ENCODE measurements at places on chromosomes 11 and 22. TPM values are rescaled to one million over a fixed set of nuclear protein-coding genes. Genes with fewer than 3 reads are reported as not detected.
A peak's percentile ranks its signal among the peaks of the same experiment; 100 is the strongest.

ATG16L2 gene
- total RNA-seq, result 6.6 TPM

LRRC56 gene
- total RNA-seq, result 0.69 TPM

HMOX1 gene
- 116 TPM for total RNA-seq

CHADL gene
- 0.63 TPM for total RNA-seq

- peaks cover 61% of the 10 kb centered on the region for H3K4me1 ChIP-seq
- H3K36me3 ChIP-seq, result peaks cover 36% of the 10 kb centered on the region
- no peak overlapping the region for H3K4me3 ChIP-seq
- peaks cover 8% of the 10 kb centered on the region for H3K27me3 ChIP-seq
- no peak for DNase-seq
- no peak overlapping the region for H3K27ac ChIP-seq
Observed at GRCh38 chr11:126339073-126339862, 16.2 kb upstream of the ST3GAL4 start.

- H3K27me3 ChIP-seq, result peaks cover 3% of the 10 kb centered on the region
- no peak overlapping the region for H3K27ac ChIP-seq
- no peaks in the 10 kb centered on the region for H3K4me1 ChIP-seq
- H3K4me3 ChIP-seq, result no peak overlapping the region
Observed at GRCh38 chr11:15920856-15921629, 435.3 kb downstream of the SOX6 start.

DNA sequence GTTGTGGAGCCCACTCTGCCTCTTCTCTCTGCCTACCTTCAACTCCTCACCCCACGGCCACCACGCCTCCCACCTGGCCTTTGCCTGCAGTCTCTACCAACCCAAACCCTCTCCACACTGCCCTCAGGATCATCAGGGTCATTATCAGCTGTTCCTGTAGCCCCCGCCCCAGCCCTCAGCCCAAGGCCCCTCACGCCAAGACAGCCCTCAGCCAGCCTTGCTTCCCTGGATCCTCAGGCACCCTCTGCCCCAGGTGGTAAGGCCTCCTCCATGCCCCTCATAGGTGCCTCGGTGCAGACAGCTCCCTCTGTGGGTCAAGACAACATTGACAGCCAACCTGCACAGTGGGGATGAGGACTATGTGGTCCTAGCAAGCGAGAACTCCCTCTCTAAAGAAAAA, 1.7 kb downstream of the SBF1 start:
- peaks cover 38% of the 10 kb centered on the region for H3K4me1 ChIP-seq
- H3K27ac ChIP-seq, result peak overlapping the region; percentile 73
- H3K36me3 ChIP-seq, result no peaks in the 10 kb centered on the region
- H3K4me3 ChIP-seq, result peak overlapping the region; percentile 90
- peaks cover 6% of the 10 kb centered on the region for H3K27me3 ChIP-seq

DNA sequence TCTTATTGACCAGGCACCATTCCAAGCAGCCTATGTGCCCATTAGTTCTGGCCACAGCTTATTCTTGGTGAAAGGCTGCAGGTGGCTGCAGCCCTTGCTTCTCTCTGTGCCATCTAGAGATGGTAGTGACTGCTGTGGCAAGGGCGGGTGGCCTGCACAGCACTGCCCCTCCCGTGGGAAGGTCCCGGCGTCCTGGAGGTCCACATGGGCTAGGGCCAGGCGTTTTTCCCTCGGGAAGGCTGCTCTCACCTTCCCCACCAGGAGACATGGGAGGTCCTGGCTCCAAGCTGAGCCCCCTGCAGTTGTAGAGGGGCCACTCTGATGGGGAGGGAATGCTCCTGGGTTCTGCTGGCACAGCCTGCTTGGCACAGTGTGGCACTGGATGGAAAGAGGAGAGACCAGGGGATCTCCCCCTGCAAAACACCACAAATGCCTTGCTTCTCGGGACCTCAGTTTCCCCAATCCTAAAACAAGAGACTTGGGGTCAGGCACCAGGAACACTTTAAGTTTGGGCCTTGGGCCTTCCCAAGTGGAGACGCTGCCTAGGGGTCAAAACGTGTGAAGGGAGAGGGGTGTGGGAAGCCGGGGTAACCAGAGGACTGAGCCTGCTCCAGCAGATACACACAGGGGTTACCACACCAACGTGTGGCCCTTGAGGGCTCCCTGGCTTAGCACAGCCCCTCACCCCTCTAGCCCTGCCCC, 10.0 kb upstream of the TBC1D22A start:
- peak overlapping the region; percentile 100 for H3K27ac ChIP-seq
- no peak overlapping the region for H3K4me3 ChIP-seq
- peaks cover 45% of the 10 kb centered on the region for H3K4me1 ChIP-seq
- DNase-seq, result no peak
- H3K27me3 ChIP-seq, result peaks cover 3% of the 10 kb centered on the region
- peaks cover 14% of the 10 kb centered on the region for H3K36me3 ChIP-seq

DNA sequence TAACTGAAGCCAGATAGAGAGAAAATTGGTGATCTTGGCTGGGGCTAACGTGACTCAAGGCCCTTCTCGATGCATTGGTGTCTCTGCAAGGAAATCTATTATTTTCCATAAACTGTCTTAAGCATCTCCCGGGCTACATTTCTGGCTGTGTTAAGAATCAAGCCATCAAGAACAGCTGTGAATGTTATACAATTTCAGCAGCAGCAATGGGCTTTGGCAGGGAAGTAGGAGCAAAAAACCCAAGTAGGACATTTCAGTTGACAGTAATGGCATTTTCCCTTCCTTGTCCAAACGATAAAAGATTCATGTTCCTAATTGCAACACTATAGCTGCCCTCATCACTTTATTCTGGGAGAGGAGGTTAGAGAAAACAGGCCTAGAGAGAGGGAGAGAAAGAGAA, 335.0 kb downstream of the CADM1 start:
- H3K27me3 ChIP-seq, result no peaks in the 10 kb centered on the region
- H3K27ac ChIP-seq, result no peak overlapping the region
- H3K4me3 ChIP-seq, result no peak overlapping the region
- H3K4me1 ChIP-seq, result no peaks in the 10 kb centered on the region
- no peak for DNase-seq

GRCh38 chr11:38593649-38594048, 1995.6 kb upstream of the RAG2 start:
- no peak overlapping the region for H3K4me3 ChIP-seq
- H3K27me3 ChIP-seq, result no peaks in the 10 kb centered on the region
- no peak overlapping the region for H3K27ac ChIP-seq
- no peaks in the 10 kb centered on the region for H3K4me1 ChIP-seq
- DNase-seq, result no peak
- H3K36me3 ChIP-seq, result no peaks in the 10 kb centered on the region

DNA sequence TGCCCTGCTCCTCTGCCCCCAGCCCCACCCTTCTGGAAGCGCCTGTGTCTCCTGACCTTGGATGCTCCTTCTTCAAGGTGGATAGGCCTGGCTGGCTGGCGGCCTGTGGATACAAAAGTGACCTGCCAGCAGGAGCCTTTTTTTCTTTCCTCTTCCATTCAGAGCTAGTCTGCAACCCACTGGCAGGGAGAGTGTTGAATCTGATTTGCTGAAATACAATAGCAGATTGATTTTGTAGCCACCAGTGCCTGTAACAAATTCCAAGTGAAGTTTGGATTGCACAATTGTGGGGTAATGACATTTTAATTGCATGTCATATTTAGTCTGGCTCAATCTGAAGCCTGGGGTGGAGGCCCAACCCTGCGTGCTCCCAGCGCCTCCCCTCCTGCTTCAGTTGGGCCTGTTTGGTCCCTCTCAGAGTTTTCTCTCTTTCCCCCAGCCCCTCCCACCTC, 97.2 kb downstream of the GRIK4 start:
- peaks cover 18% of the 10 kb centered on the region for H3K27me3 ChIP-seq
- peaks cover 6% of the 10 kb centered on the region for H3K4me1 ChIP-seq
- no peak overlapping the region for H3K4me3 ChIP-seq
- no peaks in the 10 kb centered on the region for H3K36me3 ChIP-seq
- no peak overlapping the region for H3K27ac ChIP-seq

GRCh38 chr11:12900496-12900895, 108.6 kb upstream of the RASSF10 start:
- peaks cover 66% of the 10 kb centered on the region for H3K36me3 ChIP-seq
- H3K27me3 ChIP-seq, result peaks cover 10% of the 10 kb centered on the region
- peak overlapping the region; percentile 61 for H3K4me3 ChIP-seq
- peaks cover 79% of the 10 kb centered on the region for H3K4me1 ChIP-seq
- H3K27ac ChIP-seq, result peak overlapping the region; percentile 86

All from HFFc6 (cell line).